Stimulated activated CD4-positive, alpha-beta T cell treated with anti-CD3 and anti-CD28 coated beads, Interleukin-1b, Interleukin-23, amount 100 ng/mL, for 1 hour (primary cell): ENCODE measurements at places on chromosomes 5 and 9.

GRCh38 chr5:179457612-179458011 is 92.7 kb upstream of the RUFY1 start:
- DNase-seq = no peak

GRCh38 chr9:133026426-133026825 is 4.4 kb upstream of the GTF3C5 start:
- no peak for DNase-seq

- no peak for DNase-seq
These were observed 1249.0 kb upstream of the CDH18 start for GRCh38 chr5:21236971-21237427.

GRCh38 chr5:74035521-74035937 is 409.5 kb downstream of the ARHGEF28 start:
- DNase-seq = no peak

DNA sequence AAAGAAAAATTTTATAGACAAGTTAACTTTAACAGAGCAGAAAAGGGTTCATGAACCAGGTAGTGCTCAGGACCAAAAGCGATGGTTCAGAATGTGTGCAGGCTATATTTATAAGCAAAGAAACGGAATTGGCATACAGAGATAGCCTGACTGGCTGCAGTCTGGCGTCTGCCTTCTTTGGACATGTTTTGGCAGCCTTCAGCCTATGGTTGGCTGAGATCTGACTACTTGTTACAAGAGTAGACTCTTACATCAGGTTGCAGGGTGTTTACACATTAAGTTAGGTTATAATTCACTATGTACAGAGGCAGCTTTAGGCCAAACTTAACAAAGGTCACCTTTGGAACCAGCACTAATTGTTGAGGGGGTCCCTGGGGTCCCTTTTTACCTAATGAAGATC is 7.0 kb downstream of the NOP16 start:
- DNase-seq = no peak

DNA sequence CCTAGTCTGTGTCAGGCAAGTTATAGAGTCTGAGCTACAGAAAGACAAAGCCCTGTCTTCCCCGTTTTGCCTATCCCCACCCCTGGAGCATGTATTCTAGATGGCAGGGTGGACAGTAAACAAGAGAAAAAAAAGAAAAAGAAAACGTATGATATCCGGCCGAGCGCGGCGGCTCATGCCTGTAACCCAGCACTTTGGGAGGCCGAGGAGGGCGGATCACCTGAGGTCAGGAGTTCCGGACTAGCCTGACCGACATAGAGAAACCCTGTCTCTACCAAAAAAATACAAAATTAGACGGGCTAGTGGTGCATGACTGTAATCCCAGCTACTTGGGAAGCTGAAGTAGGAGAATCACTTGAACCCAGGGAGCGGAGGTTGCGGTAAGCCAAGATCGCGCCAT is 523.0 kb upstream of the CDH9 start:
- DNase-seq = no peak

GRCh38 chr5:175814691-175815090 is 56.7 kb upstream of the CPLX2 start:
- no peak for DNase-seq

GRCh38 chr5:129018837-129019236 is 53.5 kb downstream of the SLC27A6 start:
- DNase-seq = no peak

GRCh38 chr5:158121678-158122077 is 262.7 kb upstream of the CLINT1 start:
- no peak for DNase-seq

DNA sequence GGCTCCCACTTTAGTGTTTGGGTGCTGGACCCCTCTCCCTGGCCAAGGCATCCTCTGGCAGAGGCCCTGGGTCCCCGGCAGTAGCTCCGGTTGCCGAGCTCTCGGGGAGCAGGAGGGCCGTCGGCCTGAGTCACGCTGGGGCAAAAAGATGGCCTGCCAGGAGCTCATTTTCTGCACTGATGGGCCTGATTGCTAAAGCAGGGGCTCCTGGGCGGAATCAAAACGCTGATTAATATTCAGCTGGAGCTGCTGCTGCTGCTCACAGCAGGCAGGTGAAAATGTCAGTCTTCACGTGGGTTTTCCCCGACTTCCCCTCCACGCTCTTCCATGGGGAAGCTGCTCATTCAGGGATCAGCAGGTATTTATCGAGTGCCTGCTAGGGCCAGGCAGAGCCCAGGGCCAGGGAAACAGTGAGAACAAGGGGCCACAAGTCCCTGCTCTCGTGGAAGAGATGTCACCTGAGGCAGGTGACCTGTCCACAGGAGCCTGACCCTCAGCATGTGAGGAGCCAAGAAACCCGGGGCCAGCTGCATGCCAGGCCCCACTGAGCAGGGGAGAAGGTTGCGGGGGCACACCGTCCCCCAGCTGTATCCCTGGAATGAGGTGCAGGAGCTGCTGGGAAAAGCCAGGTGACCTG is 22.1 kb downstream of the LAMC3 start:
- DNase-seq = no peak

- DNase-seq = no peak
These were observed 110.1 kb downstream of the FOXD1 start for GRCh38 chr5:73338256-73339050.

- no peak for DNase-seq
These were observed 29.1 kb upstream of the IRX2 start for GRCh38 chr5:2780421-2781171.

- DNase-seq = no peak
These were observed 2.9 kb upstream of the CAVIN4 start for GRCh38 chr9:100575006-100575405.

DNA sequence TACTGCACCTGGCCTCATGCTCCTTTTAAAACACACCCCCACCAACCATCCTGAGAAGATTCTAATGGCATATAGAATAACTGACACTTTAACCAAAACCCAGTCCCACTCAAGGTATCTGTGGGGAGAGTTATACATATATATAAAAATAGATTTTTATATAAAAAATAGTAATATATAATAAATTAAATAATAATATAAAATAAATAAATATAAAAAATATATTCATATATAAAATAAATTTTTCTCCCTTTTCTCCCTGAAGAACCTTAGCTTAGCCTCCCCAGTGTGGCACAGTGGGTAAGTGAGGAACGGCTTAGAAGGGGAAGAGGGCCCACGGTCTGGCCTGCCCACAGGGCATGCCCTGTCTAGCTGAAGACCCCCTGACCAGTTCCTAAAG is 51.1 kb upstream of the SSBP2 start:
- DNase-seq = no peak

- DNase-seq = no peak
These were observed 25.8 kb upstream of the TRIM32 start for GRCh38 chr9:116661037-116661954.

DNA sequence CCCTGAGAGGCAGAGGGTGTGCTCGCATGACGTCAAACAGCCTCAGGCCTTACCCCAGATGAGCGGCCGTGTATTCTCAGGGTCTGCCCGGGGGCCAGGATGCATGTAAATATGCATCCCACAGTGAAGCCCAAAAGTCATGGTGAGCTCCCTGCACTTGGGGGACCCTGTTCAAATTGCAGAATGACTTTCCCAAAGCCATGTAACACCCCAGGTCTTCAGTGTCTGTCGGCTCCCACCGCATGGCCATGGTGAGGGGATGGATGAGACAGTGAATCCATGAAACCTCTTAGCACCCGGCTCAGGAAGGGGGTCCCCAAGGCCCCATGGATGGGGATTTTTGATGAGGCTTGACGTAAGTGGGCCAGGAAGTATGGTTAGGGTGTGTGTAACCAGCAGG is 9.3 kb upstream of the COL5A1 start:
- DNase-seq = no peak

DNA sequence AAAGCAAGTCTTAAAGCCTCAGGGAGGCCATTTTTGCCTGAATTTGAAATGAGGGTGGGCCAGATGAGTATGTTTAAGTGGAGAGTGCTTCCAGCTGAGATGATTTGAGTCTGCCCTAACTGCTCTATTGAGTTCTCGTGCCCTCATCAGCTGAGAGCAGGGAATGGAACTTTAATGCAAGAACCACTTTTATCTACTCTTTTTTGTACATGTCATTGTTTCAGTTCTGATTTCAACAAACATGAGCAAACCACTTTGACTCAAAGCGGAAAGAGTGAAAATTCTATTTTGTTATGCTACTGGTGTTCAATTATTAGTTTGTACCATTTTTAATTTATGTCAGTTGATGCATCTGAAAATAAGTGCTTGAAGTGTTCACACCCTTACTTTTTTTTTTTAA is 35.8 kb downstream of the DCAF10 start:
- no peak for DNase-seq

GRCh38 chr5:171162596-171162995 is 146.5 kb upstream of the TLX3 start:
- no peak for DNase-seq

DNA sequence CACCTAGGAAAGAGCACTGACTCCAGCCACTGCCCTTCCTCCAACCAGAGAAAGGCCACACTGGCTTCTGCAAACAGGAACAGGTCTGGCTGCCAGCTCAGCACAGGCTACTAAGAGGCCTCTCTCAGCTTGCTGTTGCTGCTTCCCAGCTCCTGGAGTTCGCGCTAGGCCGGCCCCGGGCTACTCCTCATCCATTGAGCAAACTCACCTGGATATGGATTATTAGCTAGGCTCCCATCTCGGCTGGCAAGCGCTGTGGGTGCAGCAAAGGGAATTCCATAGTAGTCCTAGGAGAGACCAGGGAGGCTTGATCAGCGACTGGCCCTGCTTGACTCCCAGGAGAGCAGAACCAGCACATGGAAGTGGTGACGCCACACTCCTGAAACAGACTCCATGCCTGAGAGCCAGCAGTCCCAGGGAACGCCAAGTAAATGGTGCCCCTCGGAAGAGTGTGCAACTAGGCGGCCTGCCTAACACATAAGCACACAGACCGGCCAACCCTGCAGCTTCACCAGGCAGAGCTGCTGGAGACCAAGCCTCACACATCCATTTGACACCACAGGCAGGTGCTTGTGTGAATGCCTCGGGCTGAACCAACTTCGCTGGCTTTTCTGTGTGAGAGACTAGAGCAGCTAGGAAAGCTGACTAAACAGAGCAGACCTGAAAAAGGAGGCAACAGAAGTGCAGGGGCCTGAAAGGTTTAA is 107.2 kb downstream of the UBE2R2 start:
- DNase-seq = no peak

DNA sequence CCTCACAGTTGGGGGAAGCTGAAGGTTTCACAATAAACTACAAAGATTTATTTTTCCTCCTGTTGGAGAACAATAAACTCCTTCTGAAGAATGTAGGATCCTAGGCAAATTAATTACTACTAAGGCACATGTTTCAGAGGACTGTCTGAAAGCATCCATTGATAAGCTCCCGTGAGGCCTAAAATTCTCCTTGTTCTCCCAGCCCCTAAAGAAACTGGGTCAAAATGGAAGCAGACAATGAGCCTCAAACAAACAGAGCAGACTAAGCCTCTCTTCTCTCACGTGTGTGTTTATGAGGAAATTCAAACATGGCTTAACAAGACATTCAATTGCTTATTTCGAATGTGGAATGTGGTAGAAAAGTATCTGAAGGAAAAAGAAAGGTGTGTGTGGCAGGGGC is 249.0 kb downstream of the GLIS3 start:
- no peak for DNase-seq

DNA sequence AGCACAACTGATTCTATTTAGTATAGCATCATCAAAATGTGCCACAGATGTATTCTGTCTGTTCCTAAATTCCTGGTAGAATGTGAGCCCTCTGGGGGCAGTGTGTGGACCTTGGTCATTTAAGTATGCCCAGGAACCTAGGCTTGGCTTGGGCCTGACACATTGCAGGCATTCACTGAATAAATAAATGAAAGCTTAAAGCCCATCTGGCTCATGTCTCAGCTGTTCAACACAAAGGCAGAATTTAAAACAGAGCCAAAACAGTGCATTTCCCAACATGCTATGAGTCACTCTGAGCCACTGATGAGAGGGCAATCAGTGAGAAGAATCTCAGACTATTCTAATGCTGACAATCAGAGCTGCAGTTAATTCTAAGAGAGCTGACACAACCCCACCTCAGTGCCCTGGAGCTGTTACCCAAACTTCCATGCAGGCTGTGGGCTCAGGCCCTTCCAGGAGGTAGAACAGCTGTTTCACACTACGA is 8.1 kb downstream of the FAM193B start:
- no peak for DNase-seq

GRCh38 chr5:72667708-72668107 is 148.8 kb upstream of the TNPO1 start:
- no peak for DNase-seq

GRCh38 chr5:118968925-118969375 is 19.4 kb downstream of the DTWD2 start:
- no peak for DNase-seq

DNA sequence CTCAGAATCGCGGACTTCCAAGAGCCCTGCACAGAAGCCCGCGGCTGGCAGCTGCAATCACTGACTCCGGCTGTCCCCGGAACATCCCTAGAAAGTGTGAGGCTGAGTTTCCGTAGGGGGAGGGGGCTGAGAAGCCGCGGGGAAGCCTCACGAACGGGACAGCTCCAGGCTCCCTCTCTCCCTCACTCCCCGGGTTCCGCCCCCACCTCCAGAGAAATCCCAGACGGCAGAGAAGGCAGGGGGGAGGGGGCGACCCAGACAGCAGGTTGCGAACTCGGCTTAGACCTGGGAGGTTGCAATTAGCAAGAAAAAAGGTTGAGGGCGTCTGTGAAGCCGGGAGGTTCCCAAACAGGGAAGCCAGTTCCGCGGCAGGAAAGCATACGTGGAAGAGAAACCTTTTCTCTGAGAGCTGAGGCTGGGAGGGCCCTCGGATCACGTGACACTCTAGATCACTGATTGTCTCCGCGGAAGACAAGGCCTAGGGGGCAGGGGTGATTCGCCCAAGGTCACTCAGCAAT is 73.8 kb upstream of the CPLX2 start:
- no peak for DNase-seq

- DNase-seq = no peak
These were observed 14.3 kb downstream of the PDE8B start for GRCh38 chr5:77224672-77225355.

- DNase-seq = no peak
These were observed 9.6 kb upstream of the ATP6V0E1 start for GRCh38 chr5:172973931-172974330.

GRCh38 chr5:34486160-34486848 is 169.8 kb upstream of the RAI14 start:
- peak; percentile 10 for DNase-seq

DNA sequence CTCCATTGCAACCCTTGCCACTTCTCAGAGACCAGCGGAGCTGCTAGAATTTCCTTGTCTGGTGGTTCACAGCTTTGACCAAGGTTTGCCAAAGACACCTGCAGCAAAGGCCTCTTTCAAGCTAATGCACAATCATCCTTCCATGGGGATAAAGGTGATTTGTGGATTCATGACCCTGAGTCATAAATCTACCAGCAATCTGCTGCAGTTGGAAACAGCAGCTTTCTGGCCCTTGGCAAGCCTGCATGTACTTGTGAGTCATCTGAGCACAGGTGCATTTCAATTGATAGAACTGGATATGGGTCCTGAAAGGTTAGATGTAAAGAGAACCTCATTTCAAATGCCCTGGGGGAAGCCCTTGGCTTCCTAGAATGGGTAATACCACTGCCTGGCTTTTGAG is 21.6 kb upstream of the TCF7 start:
- no peak for DNase-seq

GRCh38 chr5:169988206-169988605 is 7.9 kb upstream of the INSYN2B start:
- DNase-seq = no peak
